Stomach (tissue), 19 donors: ENCODE measurements at places on chromosomes 7 and 10. TPM values are rescaled to one million over a fixed set of nuclear protein-coding genes. Genes with fewer than 3 reads are reported as not detected.

- peak; percentile 85 for DNase-seq
Measured at GRCh38 chr10:15745751-15746150, 26.0 kb upstream of the ITGA8 start.

DNA sequence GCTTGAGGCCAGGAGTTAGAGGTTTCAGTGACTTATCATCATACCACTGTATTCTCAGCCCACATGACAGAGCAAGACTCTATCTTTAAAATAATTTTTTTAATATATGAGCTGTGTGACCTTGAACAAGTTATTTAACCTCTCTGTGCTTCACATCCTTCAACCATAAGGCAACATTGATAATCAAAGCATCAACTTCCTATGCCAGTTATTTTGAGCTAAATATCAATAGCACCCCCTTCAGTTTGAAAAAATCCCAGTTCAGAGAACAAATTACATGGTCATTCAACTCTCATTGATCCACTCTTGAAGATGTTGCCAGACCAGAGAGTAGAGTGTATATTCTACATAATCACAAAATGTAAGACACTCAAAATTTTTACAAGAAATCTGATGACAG lies 53.0 kb downstream of the ASNS start:
- DNase-seq: no peak

DNA sequence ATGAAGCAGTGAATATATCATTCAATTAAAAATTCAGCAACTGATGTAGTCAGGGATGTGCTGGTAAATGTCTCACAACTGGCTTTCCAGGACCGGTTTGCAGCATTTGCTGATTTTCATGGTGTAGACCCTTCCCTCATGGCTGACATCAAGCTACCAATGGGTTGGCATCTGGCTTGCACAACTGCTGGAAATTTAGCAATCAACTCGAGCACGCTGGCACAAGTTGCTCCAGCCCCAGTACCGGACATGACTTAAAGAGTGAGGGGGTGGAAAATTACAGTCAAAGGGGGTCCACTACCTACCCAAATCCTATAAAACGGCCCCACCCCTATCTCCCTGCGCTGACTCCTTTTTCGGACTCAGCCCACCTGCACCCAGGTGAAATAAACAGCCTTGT lies 198.4 kb upstream of the NRP1 start:
- DNase-seq: no peak

DNA sequence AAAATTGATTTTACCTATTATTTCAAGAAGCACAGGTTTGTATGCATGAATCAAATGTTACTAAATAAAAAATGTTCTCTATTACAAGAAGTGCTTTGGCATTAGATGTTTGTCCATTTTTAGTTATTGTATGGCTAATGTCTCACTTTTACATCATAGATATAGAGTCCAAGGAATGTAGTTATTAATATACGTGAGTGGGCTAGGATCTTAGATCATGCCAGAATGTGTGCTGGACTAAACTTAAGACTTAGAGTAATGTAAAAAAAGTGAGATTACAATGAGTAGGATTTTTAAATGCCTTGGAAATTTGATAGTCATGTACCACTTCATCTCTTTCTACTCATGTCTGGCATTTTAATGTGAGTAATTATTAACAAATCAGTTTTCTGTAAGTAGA lies 196.6 kb downstream of the ARL4A start:
- no peak for DNase-seq

Gene C10orf53
- polyA plus RNA-seq: not detected

Gene MARVELD1
- 13.6 TPM for polyA plus RNA-seq

Gene NANOS1
- polyA plus RNA-seq: 5.8 TPM

GRCh38 chr7:133582766-133583523 lies 330.1 kb downstream of the EXOC4 start:
- DNase-seq: no peak

Gene INMT
- 3.2 TPM for polyA plus RNA-seq
